ENCODE measurements at places on chromosomes 1 and 21. TPM values are rescaled to one million over a fixed set of nuclear protein-coding genes. Genes with fewer than 3 reads are reported as not detected.

The PIGM gene
- total RNA-seq, result 5.6 TPM

The TSSK3 gene
- not detected for total RNA-seq

The MAN1C1 gene
- total RNA-seq, result 0.88 TPM

The OR6K3 gene
- total RNA-seq, result not detected

The HCN3 gene
- total RNA-seq, result 4.7 TPM

The SLC45A1 gene
- total RNA-seq, result 0.26 TPM

The LHX8 gene
- not detected for total RNA-seq

The SLC35A3 gene
- total RNA-seq, result 22.2 TPM

The C8B gene
- not detected for total RNA-seq

The SPRR2B gene
- total RNA-seq, result not detected

The C1orf115 gene
- 0.14 TPM for total RNA-seq

The LMX1A gene
- total RNA-seq, result not detected

The KRTAP10-2 gene
- not detected for total RNA-seq

The S100A3 gene
- not detected for total RNA-seq

The ESRRG gene
- not detected for total RNA-seq

The SPRR3 gene
- total RNA-seq, result not detected

The LRRC8C gene
- 15.8 TPM for total RNA-seq

Data from natural killer cell treated with Interleukin-12 subunit alpha and Interleukin-12 subunit beta and Interleukin-15 and Interleukin-18, amount 100 ng/mL, for 72 hours (primary cell).